PC-3 (cell line): ENCODE measurements at places on chromosomes 5 and 9. TPM values are rescaled to one million over a fixed set of nuclear protein-coding genes. Genes with fewer than 3 reads are reported as not detected.

DNA sequence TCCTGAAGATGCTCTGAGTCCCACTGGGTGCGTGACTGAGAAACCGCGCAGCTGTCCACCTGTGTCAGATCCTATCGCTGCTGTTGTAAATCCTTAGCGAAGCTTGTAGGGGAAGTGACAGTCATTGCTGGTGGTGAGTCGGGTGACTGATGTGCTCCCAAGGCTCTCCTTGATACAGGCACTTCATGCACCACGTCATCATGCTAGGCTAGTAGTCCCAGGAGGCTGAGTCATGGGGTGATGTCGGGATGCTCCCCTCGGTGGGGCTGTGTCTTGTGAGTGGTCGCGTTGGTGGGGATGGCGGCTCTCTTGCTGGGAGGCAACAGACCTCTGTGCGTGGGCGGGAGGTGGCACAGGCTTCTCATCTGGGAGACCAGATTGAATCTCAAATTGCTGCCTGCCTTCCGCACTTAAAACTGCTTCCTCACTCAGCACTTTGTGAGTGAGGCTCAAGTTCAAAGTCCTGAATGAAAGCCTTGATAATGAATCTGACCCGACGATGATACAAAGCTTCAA lies 84.7 kb downstream of the CSNK1A1 start:
- H3K27me3 ChIP-seq: no peaks in the 10 kb centered on the region
- H3K4me1 ChIP-seq: peaks cover 21% of the 10 kb centered on the region
- peak; percentile 66 for DNase-seq
- peak overlapping the region; percentile 5; the same call in 1 of the 2 replicates for H3K27ac ChIP-seq
- H3K36me3 ChIP-seq: no peaks in the 10 kb centered on the region
- no peak overlapping the region for H3K4me3 ChIP-seq

DNA sequence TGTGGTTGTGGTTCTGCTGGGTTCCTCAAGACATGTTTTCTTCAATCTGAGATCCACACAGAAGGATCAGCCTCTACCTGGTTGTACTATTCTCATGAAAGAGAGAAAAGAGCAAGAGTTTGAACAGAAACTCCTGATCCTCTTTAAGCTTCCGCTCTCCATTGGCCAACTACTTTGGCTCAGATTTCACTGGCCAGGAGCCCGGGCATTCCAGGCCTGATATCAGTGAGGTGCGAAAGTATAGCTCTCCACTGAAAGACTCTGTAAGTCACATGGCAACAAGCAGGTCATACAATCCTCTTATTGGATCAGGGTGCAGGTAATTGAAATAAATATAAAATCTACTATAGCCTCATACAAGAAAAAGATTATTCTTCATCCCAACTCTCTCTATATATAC lies 920.5 kb downstream of the TLE4 start:
- no peak overlapping the region for H3K4me3 ChIP-seq
- H3K27ac ChIP-seq: no peak overlapping the region
- no peaks in the 10 kb centered on the region for H3K36me3 ChIP-seq
- no peaks in the 10 kb centered on the region for H3K4me1 ChIP-seq

DNA sequence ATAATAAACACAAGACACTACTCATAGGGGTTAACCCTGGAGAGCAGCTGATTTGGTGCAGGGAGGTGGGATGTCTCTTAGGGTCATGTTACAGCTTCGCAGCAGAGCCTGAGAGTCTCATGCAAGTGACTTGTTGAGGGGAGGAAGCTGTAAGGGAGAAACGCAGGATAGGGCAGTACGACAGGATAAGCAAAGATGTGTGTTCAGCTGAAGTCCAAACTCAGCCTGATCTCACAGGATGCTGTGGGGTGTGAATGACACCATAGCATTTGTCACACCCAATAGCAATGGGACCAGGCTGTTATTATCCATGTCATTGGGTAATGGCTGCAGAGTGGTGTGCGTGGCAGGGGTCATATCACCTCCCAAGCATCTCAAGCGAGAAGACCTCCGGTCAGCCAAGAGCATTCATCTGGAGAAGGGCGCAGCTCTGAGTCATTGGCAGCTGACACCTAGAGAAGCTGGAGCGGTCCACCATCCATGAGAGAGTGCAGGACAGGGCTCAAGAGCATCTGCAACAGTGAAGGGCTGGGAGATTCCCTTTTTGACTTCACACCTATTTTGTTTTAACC lies 49.2 kb upstream of the RPL26L1 start:
- H3K27ac ChIP-seq: no peak overlapping the region
- no peaks in the 10 kb centered on the region for H3K27me3 ChIP-seq
- H3K4me3 ChIP-seq: no peak overlapping the region
- peaks cover 5% of the 10 kb centered on the region; the same call in 1 of the 2 replicates for H3K36me3 ChIP-seq
- DNase-seq: no peak
- H3K4me1 ChIP-seq: peaks cover 13% of the 10 kb centered on the region

- peak; percentile 6 for DNase-seq
- H3K4me1 ChIP-seq: no peaks in the 10 kb centered on the region
- no peaks in the 10 kb centered on the region for H3K36me3 ChIP-seq
- H3K27me3 ChIP-seq: no peaks in the 10 kb centered on the region
- no peak overlapping the region for H3K4me3 ChIP-seq
Measured at GRCh38 chr9:136289651-136290507, 14.0 kb downstream of the CCDC187 start.

- peaks cover 10% of the 10 kb centered on the region for H3K4me1 ChIP-seq
- no peak overlapping the region for H3K4me3 ChIP-seq
- no peaks in the 10 kb centered on the region for H3K27me3 ChIP-seq
Measured at GRCh38 chr5:108233617-108234155, 148.2 kb downstream of the FBXL17 start.

DNA sequence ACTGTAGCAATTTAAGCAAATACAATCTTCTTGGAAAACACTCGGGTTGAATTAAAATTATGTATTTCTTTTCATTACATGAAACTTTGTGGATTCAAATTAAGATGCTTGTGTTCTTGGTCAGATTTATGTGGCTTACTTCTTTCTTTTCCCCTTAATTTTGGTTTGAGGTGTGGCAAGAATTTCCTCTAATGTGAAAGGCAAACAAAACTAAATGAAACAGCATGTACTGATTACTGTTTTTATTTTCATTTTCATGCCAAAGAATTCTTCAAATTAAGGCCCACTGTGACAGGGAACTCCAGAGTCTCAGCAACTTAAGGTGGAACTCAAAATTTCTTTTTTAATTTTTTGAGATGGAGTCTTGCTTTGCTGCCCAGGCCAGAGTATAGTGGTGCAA lies at the start of gene OMD:
OMD (minus strand) TSS at position 132 of the 400 bp plus-strand sequence. CDS start 6,913 bp downstream, outside the sequence.
- no peaks in the 10 kb centered on the region for H3K36me3 ChIP-seq
- no peaks in the 10 kb centered on the region for H3K4me1 ChIP-seq
- DNase-seq: no peak
- H3K4me3 ChIP-seq: no peak within 1 kb of the TSS

- H3K4me3 ChIP-seq: peak overlapping the region; percentile 75
- H3K4me1 ChIP-seq: peaks cover 22% of the 10 kb centered on the region
- H3K27ac ChIP-seq: no peak overlapping the region
- no peak for DNase-seq
- H3K27me3 ChIP-seq: no peaks in the 10 kb centered on the region
- H3K36me3 ChIP-seq: no peaks in the 10 kb centered on the region
Measured at GRCh38 chr5:43603344-43604217, 601 bp downstream of the NNT start.

TEX53 gene
- not detected in 2 replicates for total RNA-seq

ECM2 gene
- total RNA-seq: 0.29 TPM in 1 of 2 replicates, not detected in the other

SURF1 gene
- total RNA-seq: 15.7 and 28.1 TPM in 2 replicates

MRPL50 gene
- total RNA-seq: 8.2 and 10.2 TPM in 2 replicates

MRPS30 gene
- 139 and 149 TPM in 2 replicates for total RNA-seq
